ENCODE measurements at places on chromosomes 4 and X. TPM values are rescaled to one million over a fixed set of nuclear protein-coding genes. Genes with fewer than 3 reads are reported as not detected.

AFF1 gene
- 8.9 TPM for total RNA-seq

GAGE12E gene
- not detected for total RNA-seq

TBX22 gene
- total RNA-seq, result not detected

FGA gene
- total RNA-seq, result 8.3 TPM

REELD1 gene
- not detected for total RNA-seq

AREG gene
- 71.1 TPM for total RNA-seq

TMPRSS11B gene
- not detected for total RNA-seq

SPACA5 gene
- not detected for total RNA-seq

CXCL8 gene
- 19.2 TPM for total RNA-seq

ZMAT1 gene
- 0.03 TPM for total RNA-seq

UGT2B17 gene
- total RNA-seq, result not detected

SSX1 gene
- not detected for total RNA-seq

PPEF2 gene
- total RNA-seq, result not detected

F8A2 gene
- total RNA-seq, result not detected

CENPVL2 gene
- not detected for total RNA-seq

SMR3B gene
- not detected for total RNA-seq

TMSB15C gene
- 0.31 TPM for total RNA-seq

RAB40AL gene
- 0.13 TPM for total RNA-seq

TCEAL9 gene
- total RNA-seq, result 86.2 TPM

PTPN13 gene
- 5.6 TPM for total RNA-seq

TLR8 gene
- total RNA-seq, result not detected

ZBTB33 gene
- 12.1 TPM for total RNA-seq

PHKA2 gene
- 10.8 TPM for total RNA-seq

EDA gene
- 0.76 TPM for total RNA-seq

IL2 gene
- total RNA-seq, result not detected

DCAF8L2 gene
- total RNA-seq, result not detected

LPAR4 gene
- not detected for total RNA-seq

KLB gene
- total RNA-seq, result 0.15 TPM

ETDB gene
- not detected for total RNA-seq

DSPP gene
- total RNA-seq, result not detected

EVC gene
- 15.3 TPM for total RNA-seq
